ENCODE measurements at places on chromosomes 4 and X.
A peak's percentile ranks its signal among the peaks of the same experiment; 100 is the strongest.

DNA sequence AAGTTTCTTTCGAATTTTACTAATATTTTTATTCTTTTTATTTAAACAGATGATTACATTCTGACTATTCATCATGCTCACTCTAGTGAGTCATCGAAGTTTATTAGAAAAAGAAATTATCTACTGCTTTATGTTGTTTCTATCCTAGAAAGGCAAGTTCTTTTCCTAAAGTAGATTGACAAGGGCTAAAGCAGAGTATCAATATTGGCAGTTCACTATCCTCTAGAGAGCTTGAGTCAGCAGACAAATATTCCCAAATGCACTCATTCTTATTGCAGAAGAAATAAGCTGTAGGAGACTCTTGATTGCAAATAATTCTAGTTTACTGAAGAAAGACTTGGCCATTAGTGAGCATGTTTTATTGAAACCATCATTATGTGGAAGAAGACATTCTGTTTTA is 911.8 kb downstream of the CENPC start:
- no peak for DNase-seq

- no peak for DNase-seq
Observed at GRCh38 chr4:3221184-3221494, 27.8 kb upstream of the MSANTD1 start.

GRCh38 chr4:2898001-2898400 is 54.4 kb downstream of the ADD1 start:
- no peak for DNase-seq

GRCh38 chrX:11103006-11103405 is 8.1 kb upstream of the HCCS start:
- DNase-seq = no peak

GRCh38 chr4:163111588-163111987 is 55.1 kb downstream of the NAF1 start:
- peak; percentile 5 for DNase-seq

DNA sequence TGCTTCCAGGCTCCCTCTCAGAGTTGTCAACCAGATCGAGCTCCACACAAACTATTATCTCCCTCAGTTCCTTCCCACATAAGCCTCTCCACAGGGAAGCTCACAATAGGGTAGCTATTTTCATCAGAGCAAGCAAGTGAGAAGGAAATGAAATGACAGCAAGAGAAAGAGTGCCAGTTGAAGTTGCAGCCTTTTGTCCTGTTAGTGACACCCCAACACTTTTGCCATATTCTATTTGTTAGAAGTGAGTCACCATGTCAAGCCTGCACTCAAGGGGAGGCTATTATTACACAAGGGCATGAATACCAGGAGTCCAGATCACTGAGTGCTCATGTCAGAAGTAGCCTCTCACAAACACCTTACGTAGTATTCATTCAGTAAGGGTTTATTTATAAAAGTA is 266.3 kb upstream of the NOCT start:
- no peak for DNase-seq

- DNase-seq = no peak
Observed at GRCh38 chrX:46814966-46815365, 21.9 kb upstream of the RP2 start.

- DNase-seq = no peak
Observed at GRCh38 chrX:115362334-115363095, 73.0 kb downstream of the LUZP4 start.

GRCh38 chrX:139967300-139967699 is 2.0 kb upstream of the CXorf66 start:
- DNase-seq = no peak

- DNase-seq = no peak
Observed at GRCh38 chr4:87015416-87015815, 80.6 kb downstream of the AFF1 start.

GRCh38 chrX:115023139-115023538 is 5.7 kb upstream of the IL13RA2 start:
- no peak for DNase-seq

GRCh38 chrX:134990801-134991481 is at the start of gene SMIM10:
Gene SMIM10 (plus strand): TSS chrX:134990991. CDS start chrX:134991096, 105 bp downstream.
- no peak for DNase-seq

DNA sequence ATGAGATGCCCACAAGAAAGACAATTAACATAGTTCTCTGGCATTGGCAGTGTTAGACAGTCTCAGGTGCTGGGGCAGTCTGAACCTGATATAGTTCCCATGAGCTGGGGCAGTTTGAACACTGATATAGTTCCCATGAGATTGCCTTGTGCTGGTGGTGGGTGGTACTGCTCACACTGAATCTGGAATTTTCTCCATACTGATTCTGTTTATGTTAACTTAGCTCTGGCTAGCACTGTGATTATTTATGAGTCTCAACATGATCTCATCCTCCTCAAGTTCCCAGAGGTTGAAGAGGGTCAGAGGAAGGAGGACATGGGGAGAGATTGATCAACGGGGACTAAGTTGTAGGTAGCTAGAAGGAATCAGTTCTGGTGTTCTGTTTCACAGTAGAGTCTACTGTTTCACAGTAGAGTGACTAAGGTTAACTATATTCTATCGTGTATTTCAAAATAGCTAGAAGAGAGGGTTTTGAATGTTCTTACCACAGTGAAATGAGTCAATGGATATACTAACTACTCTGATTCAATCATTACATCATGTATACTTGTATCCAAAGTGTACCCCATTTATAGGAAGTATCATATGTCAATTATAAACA is 379.9 kb downstream of the ADAM29 start:
- no peak for DNase-seq

DNA sequence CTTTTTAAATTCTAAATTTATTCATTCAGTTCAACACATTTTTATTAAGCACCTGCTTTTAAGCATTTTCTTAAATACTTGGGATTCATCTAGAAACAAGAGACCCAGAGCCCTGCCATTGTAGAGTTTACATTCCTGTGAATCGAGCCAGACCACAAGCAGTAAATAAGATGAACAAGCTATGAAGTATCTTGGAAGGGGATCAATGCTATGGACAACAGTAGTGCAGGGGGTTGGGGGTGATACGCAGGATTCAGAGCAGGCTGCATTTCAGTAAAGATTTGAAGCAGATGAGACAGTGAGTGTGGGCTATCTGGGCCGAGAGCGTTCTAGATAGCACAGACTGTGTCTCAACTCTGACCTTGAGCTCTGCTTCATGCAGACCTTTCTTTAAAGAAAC is 35.1 kb downstream of the CLDN22 start:
- no peak for DNase-seq
